Astrocyte of the spinal cord (primary cell): ENCODE measurements at places on chromosomes 16 and 17.
A peak's percentile ranks its signal among the peaks of the same experiment; 100 is the strongest.

DNA sequence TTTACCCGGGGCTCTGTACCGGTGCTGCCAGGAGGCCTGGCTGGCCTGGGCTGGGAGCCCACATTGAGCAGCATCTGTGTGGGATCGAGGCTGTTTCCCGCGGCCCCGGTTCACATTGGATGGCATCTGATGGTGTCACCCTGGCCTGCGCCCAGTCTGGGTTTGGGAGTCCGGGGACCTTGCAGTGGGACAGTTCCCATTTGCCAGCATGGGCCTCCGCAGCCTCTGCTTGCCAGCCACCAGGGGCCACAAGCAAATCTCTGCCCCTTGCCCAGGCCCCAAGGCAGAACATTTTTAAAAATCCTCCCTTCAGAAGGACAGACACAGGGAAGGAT, 64.5 kb downstream of the BANP start:
- no peak for DNase-seq

GRCh38 chr17:19513897-19514488, 19.7 kb upstream of the SLC47A1 start:
- DNase-seq: peak; percentile 59

- no peak for DNase-seq
Measured at GRCh38 chr17:55720919-55721836, 1.5 kb downstream of the TMEM100 start.

- no peak for DNase-seq
Measured at GRCh38 chr17:82282239-82283207, 9.0 kb upstream of the CSNK1D start.

- peak; percentile 99 for DNase-seq
Measured at GRCh38 chr17:40485851-40486521, 15.4 kb downstream of the TNS4 start.

- DNase-seq: no peak
Measured at GRCh38 chr17:44915321-44915726, at the start of gene GFAP. Gene GFAP (minus strand): TSS chr17:44915500. CDS start chr17:44915486, 14 bp downstream.

DNA sequence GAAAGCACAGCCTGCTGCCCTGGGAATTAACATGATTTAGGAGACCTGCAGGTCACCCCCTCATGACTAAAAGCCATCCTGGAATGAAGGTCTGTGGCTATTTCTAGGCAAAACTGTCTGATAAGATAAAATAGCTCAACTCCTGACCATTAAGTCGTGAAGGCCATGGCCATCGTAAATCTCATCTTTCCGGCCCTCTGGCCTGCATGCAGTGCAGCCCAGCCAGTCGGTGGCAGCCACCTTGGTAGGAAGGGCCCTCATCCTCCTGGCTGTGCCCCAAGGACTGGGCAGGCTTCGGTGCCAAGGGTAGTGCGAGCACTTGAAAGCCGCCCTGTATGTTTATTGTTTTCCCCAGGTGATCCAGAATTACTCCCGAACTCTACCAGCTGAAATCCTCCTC, 18.2 kb upstream of the MEOX1 start:
- DNase-seq: no peak

GRCh38 chr17:49210158-49211029, at the start of the genes ABI3 and GNGT2:
Gene ABI3 (plus strand): TSS chr17:49210707. CDS start chr17:49210725, 18 bp downstream.
Gene GNGT2 (minus strand): TSS chr17:49210574. CDS start chr17:49207422, 3,152 bp downstream.
- peak; percentile 33 for DNase-seq

GRCh38 chr16:275041-275641, 603 bp downstream of the RGS11 start:
- no peak for DNase-seq

- DNase-seq: no peak
Measured at GRCh38 chr17:60754057-60754604, 76.5 kb downstream of the BCAS3 start.

GRCh38 chr16:84294117-84294516, 561 bp upstream of the WFDC1 start:
- no peak for DNase-seq

DNA sequence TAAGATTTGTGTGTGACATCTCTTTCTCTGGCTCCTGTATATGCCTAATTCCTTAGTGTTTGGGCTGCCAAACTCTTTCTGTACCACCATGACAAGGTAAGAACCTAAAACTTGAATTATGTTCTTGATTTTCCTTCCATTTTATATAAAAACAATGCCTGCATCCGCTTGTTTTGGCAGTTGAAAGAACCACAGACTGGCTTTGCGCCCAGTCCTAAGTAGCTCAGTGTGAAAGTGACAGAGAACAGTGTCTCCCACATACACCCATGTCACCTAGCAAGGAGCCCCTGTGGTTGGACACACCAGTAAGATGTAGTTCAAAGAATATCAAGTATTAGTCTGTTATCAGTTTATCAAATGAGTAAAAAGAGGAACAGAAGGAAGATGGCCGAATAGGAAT, 40.7 kb upstream of the SLC6A2 start:
- no peak for DNase-seq

GRCh38 chr16:23519282-23519681, 9.0 kb upstream of the GGA2 start:
- DNase-seq: no peak

DNA sequence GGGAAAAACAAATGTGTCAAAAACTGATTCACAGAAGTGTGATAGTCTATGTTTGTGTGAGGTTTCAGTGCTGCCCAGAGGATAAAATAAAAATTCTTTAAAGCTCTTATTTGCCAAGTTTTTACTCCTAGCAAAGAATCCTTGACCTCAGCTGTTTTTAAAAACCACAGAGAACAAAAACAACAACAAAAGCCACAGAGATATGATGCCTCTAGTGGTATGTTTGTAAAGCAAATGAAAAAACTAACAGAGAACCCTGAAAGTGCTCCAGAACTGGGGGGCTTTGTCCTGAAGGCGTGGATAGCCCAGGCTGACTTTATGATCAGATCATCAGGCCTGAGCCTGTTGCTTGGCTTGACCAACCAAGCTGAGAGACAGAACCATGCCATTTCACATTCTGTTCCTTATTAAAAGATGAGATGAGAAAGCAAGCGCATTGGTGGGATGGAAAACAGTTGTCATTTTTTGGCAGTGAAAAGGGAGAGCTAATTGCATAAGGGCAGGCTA, 411.0 kb downstream of the CPPED1 start:
- peak; percentile 3 for DNase-seq

DNA sequence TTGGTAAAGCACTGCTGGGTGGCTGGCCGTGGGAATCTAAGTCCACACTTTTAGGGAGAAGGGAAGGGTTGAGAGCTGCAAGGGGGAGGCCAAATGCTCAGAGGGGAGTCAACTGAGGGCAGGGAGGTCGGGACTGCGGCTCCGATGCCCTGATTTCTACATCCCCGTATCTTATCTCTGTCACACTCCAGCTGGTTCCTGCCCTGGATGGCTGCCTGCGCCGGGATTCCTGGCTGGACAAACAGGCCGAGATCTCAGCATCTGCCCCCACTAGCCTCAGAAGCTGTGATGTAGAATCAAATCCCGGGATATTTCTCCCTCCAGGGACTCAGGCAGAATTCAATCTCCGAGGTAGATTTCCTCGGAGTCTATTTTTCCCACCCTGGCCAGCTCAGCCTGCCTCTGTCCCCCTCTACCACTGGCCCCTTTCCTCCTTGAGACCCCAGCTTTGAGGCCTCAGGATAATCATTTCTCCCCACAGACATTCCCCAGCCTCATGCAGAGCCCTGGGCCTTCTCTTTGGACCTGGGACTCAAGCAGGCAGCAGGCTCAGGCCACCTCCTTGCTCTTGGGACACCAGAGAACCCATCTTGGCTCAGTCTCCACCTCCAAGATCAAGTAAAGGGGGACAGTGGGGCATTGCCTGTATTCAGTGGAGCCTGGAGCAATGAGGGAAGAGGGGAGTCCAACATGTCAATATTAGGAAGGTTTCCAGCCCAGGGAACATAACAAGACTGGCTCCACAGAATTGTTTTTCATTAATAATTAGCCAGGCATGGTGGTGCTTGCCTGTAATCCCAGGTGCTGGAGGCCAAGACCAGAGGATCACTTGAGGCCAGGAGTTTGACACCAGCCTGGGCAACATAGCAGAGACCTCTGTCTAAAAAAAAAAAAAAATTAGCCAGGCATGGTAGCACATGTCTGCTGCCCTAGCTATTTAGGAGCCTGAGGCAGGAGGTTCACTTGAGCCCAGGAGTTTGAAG, 1.8 kb downstream of the SHBG start:
- DNase-seq: no peak

DNA sequence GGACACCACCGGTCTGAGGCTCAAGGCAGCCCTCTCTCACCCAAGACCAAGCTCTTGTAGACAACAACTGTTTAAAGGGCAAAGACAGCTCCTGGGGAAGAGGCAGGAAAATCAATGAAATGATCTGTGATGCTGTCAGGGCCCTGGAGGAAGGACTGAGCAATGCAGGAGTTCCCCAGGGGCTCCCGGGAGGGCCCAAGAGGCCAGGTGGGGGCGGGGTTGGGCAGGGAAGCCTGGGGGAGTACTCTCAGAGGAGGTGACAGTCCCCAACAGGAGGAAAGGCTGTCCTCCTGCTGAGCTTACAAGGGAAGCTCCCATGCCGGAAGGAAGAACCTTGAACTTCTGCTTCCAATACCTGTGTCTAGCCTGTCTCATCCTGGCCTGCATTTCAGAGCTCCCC, 8.3 kb upstream of the NOS2 start:
- no peak for DNase-seq

- DNase-seq: no peak
Measured at GRCh38 chr17:61382796-61383688, 16.6 kb upstream of the TBX2 start.

GRCh38 chr17:39000021-39000601, 32.9 kb upstream of the FBXO47 start:
- no peak for DNase-seq

DNA sequence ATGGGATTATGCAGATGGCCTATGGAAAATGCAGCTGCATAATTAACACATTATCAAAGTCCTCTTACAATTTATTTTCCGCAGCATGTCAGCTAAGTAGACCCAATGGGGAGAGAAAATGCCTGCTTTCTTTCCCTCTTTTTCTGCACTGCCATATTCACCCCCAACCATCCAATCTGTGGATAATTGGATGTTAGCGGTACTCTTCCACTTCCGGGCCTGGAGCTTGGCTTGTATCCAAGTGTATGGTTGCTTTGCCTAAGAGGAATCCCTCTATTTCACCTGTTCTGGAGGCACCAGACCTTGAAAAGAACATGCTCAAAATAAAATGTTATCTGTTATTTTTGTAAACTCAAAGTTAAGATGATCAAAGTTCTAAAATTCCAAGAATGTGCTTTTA, 41.1 kb upstream of the CACNG3 start:
- no peak for DNase-seq
